ENCODE measurements at places on chromosomes 5 and 9.

- DNase-seq = peak; percentile 29
These were observed 2.2 kb downstream of the HNRNPA0 start for GRCh38 chr5:137751869-137752491.

DNA sequence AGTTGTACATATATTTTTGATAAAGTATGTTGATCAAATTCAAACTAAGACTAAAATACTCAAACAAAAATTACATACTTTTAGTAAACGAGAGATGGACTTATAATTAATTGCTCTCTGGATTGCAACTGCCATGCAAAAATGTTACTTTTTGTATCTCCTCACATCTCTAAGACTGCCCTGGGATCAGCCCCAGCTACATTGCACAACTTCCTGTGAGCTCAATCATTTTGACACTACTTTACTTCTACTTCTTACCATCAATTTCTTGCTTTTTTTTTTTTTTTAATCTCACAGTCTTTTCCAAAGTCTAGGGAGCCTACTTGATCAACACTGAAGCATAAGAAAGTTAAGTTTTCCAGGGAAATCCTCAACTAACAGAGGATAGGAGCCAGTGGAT, 506.0 kb upstream of the CDH10 start:
- no peak for DNase-seq

DNA sequence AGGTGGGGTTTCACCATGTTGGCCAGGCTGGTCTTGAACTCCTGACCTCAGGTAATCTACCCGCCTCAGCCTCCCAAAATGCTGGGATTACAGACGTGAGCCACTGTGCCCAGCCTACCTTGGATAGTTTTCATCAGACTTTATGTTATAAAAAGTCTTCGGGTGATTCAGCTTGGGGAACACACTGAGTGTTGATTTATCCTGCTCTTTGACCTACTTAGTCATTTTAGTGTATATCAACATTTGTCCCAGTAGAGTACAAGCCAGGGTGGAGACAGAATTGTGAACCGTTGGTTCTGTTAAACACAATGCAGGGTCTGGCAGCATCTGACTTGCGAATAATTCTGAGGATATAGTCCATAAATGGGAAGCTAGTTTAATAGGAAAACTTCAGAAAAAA, 39.7 kb downstream of the NFX1 start:
- no peak for DNase-seq

- no peak for DNase-seq
These were observed 484.0 kb downstream of the PRDM9 start for GRCh38 chr5:23991406-23991805.

DNA sequence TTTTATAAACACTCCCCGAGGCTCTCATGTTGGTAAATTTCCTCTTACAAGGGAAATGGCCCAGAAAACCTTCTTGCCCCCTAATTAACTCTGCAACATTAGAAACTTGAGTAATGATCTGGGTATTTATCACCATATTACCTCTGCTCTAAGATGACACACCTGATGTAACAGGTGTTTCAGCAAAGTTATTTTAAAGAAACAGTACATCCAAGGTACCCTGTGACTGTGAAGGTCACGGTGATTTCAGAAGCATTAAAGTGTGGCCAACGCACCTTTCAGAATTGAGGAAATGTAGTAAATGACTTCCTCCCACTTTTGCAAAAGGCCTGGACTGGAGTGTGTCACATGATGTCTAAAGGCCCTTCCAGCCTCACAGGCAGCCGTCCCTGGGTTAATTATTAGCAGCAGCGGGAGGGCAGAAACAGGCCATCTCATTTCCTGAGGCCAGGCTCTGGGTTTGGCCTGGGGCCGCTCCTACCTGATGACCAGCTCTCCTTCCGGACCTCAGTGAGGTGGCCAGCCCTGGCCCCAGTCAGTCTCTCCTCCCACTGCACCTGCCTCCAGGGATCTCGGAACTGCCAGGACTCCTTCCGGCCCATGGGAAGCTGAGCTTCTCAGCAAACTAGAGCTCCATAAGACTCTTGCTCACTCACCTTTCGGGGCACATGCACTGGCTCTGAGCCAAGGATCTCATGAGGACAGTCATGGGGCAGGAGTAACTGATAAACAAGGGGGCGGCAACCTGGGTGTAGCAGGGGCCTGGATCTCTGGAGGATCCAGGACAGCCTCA, 20.7 kb downstream of the PTPN3 start:
- DNase-seq = no peak

- DNase-seq = no peak
These were observed 55.7 kb downstream of the SH3TC2 start for GRCh38 chr5:149007174-149007573.

DNA sequence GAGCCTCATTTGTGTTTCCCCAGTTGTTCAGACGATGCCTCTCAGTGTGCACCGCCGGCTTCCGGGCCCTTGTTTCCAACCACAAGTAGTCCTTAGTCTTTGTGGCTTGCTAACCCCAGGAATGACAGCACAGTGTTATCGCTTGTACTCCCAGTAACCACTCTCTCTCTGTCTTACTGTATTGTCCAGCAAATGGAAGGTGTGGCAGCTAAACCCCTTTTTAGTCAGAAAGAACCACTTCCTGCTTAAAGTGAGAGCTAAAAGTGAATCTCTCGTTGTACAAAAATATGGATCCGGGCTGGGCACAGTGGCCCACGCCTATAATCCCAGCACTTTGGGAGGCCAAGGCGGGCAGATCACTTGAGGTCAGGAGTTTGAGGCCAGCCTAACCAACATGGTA, 61.3 kb downstream of the ENC1 start:
- DNase-seq = no peak

GRCh38 chr5:62647241-62647640, 68.6 kb downstream of the LRRC70 start:
- no peak for DNase-seq

DNA sequence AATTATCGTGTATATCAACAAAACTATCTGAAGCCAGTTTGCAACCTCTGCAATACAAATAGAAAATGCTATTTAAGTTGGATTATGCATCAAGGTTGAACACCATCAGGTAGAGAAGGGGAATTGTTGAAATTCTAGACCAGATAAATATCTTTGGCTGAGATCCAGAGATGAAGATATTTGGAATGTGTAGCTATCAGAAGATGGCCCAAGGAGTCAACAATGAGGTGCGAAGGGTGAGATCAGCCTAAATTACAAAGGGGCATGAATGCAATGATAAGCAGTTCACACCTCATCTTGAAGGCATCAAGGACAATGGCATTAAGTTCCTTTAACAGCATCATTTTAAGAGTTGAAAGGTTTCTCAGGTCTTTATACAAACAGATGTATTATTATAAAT, 572.1 kb upstream of the DMAC1 start:
- DNase-seq = no peak

DNA sequence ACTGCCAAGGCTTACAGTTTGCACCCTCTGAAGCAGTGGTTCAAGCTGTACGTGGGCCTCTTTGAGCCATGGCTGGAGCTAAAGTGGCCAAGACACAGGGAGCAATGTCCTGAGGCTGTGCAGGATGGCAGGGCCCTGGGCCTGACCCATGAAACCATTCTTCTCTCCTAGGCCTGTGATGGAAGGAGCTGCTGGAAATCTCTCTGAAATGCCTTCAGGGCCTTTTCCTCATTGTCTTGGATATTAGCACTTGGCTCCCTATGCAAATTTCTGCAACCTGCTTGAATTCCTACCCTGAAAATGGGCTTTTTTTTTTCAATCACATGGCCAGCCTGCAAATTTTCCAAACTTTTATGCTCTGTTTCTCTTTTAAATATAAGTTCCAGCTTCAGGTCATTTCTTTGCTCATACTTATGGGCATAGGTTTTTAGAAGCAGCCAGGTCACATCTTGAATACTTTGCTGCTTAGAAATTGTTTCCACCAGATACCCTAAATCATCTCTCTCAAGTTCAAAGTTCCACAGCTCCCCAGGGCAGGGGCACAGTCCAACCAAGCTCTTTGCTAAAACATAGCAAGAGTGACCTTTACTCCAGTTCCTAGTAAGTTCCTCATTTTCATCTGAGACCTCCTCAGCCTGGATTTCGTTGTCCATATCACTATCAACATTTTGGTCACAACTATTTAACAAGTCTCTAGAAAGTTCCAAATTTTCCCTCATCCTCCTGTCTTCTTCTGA, 138.3 kb downstream of the OSTF1 start:
- no peak for DNase-seq

- DNase-seq = no peak
These were observed 44.1 kb downstream of the CCL28 start for GRCh38 chr5:43367909-43368669.

DNA sequence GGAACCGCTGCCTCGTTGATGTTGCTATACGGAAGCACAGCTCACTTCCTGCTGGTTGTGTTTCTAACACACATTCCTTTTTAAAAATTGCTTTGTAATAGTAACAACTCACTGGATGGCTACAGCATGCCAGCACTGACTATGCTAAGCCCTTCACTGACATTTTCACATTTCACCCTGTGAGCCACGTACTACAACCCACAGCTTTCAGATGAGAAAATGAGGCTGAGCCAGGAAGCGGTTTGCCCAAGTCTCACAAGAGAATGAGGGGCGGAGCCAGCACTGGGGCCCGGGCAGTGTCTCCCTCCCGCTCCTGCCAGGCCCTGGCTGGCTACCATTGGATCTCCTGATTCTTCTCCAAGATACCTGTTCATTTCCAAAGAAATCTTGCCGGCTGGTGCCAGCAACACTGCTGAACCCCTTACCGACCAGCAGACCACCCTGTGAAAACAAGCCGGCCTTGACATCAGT, 38.3 kb downstream of the FAM78A start:
- DNase-seq = peak; percentile 71

GRCh38 chr5:174922955-174923354, 198.6 kb downstream of the MSX2 start:
- DNase-seq = no peak

DNA sequence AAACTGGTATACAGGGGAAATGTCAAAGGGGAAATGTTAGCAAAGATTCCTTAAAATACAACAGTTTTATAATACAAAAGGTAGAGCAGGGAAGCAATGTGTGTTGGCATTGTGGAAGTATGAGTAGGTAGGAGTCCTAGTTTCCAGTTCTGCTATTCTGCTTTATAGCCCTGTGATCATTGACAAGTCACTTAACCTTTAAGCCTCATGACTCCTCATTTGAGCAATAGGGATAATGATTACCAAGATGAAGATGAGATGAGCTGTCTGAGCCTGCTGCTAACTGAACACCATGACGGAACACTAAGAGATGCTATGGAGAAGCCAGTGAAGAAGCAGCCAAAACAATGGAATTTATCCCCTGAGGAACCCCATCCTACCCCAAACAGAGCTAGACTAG, 251.7 kb downstream of the PAPPA start:
- no peak for DNase-seq

- DNase-seq = no peak
These were observed 613.6 kb upstream of the KLF4 start for GRCh38 chr9:108103046-108103693.

DNA sequence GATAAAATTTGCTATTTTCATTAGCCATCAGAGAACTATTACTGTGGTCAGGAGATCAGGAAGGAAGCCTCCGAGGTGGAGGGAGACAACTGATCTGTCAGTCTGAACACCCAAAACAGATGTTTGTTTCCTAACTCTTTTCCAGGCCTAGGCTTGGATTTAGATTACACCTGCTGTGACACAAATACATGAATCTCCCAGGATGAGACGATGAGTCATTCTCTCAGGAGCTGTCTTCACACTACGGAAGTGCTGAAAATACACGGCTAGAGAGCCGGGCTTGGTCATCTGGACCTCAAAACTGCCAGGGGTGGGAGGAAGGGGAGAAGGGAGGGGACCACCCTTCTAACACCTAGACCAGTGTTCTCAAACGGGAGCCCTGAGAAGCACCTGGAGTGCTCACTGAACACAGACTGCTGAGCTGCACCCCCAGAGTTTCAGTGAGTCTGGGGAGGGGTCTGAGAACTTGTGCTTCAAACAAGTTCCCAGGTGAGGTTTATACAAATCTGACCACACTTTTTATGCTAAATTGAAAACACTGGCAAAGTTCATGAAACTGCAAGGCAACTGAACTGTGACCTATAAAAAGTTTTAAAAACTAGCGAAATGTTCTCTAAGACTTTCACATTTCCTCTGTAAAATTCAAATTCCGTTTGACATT, 80.3 kb upstream of the EQTN start:
- DNase-seq = no peak

DNA sequence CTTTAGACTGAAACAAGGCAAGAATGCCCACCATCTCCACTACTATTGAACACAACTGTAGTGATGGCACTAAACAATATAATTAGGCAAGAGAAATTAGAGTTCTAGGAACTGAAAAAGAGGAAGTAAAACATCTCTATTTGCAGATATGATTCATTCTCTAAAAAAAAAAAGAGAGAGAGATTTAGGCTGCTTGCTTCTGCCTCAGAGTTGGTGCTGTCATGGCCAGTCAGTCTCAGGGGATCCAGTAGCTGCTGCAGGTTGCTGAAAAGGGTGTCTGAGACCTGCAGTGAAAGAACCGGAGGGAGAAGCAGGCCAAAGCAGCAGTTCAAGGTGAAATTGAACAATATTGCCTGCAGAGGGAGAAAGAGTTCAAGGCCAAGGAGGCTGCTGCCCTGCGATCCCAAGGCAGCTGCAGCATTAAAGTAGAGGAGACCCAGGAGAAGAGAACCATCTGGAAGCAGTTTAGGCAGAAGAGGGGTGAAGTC, 72.5 kb downstream of the AP3B1 start:
- DNase-seq = no peak

DNA sequence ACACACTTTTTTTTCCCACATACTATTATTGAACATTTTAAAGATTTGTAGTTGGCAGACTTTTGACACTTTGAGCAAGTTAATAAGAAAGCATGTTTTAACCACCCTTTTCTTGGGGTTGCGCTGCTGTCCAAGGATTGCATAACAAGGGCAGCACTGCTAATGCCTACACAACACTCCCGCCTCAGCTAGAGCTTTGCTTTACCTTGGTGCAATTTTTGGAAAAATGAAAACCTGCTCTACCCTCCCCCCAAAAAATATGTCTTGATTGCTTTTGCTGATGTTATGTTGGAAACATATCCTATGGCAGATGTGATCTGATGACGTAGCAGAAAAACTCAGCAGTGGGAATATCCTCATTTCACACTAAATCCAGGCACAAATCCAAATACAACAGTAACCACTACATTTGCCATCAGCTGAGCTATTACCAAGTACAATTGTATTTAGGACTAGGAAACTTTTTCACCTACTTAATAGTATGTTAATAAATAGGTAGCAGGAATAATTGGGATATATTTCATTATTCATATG, 51.5 kb downstream of the UBE2R2 start:
- peak; percentile 36 for DNase-seq

GRCh38 chr9:37271679-37272078, 150.8 kb upstream of the GRHPR start:
- DNase-seq = peak; percentile 43

- DNase-seq = no peak
These were observed 174.3 kb downstream of the MRPS30 start for GRCh38 chr5:44983006-44983405.

GRCh38 chr9:91048749-91049148, 247.1 kb downstream of the SYK start:
- no peak for DNase-seq

DNA sequence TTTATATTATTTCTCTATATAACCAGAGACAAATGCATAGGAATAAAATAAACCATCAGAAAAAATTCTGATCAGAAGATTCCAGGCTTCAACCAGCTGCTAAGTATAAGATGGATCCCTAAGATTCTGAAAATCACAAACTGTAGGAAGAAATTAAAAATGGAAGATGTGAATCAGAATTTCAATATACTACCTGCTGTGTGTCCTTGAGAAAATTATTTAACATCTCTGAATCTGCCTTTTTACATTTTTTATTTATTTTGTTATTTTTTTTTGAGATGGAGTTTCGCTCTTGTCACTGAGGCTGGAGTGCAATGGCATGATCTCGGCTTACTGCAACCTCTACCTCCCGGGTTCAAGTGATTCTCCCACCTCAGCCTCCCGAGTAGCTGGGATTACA, 187.2 kb downstream of the GNAQ start:
- no peak for DNase-seq
